ENCODE measurements at places on chromosomes 7 and 10.

- DNase-seq, result no peak
Observed at GRCh38 chr10:1398626-1399410, 338.5 kb downstream of the ADARB2 start.

- no peak for DNase-seq
Observed at GRCh38 chr10:103610083-103610472, 116.6 kb downstream of the NEURL1 start.

DNA sequence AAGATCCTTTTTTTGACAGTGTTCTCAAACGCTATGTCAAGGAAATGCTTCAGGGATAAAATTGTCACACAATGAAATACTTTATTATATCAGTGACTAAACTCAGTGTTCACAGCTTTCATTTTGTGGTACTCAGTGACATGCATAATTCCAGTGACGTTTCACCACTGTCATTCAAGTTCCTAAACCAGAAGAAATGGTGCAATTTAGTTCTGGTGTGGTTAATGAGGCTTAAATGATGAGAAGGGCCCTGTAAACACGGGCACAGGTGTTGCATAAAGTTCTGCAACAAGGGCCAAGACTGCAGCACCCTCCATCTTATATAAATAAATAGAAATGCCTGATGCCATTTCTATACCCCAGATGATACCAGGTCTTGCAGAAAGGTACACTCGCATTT lies 1247.1 kb downstream of the GATA3 start:
- DNase-seq, result no peak

GRCh38 chr7:127792528-127793342 lies 140.7 kb downstream of the SND1 start:
- DNase-seq, result no peak

DNA sequence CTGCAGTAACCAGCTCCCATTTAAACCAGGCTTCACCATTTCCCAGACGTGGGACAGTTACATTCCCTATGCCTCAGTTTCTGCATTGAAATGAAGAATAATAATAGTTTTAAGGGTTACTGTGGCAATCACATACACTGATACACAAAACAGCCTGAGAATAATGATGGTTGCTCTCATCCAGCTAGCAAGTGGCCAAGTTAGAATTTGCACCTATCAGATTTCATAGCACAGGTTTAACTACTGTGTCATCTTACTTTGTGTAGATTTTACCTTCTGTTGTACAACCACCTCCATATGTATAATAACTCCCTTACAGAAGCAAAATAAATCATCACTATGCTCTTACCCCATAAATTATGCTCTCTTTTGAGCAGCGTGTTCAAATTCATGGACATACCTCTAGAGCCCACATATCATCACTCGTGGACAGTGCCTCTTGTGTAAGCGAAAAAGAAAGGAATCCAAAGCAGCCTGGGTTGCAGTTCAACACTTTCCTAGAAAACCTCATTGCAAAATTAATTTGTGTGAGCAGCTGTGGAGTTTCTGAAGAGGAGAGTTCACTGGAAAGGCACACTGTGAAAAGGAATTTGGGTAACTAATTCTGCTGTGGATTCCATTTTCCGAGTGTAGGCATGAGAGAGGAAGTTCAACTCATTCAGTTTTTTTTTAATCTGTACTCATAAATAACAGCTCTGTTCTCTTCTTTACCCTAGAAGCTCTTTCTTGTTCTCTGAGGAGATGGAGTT lies 492.5 kb downstream of the ARL4A start:
- DNase-seq, result no peak

DNA sequence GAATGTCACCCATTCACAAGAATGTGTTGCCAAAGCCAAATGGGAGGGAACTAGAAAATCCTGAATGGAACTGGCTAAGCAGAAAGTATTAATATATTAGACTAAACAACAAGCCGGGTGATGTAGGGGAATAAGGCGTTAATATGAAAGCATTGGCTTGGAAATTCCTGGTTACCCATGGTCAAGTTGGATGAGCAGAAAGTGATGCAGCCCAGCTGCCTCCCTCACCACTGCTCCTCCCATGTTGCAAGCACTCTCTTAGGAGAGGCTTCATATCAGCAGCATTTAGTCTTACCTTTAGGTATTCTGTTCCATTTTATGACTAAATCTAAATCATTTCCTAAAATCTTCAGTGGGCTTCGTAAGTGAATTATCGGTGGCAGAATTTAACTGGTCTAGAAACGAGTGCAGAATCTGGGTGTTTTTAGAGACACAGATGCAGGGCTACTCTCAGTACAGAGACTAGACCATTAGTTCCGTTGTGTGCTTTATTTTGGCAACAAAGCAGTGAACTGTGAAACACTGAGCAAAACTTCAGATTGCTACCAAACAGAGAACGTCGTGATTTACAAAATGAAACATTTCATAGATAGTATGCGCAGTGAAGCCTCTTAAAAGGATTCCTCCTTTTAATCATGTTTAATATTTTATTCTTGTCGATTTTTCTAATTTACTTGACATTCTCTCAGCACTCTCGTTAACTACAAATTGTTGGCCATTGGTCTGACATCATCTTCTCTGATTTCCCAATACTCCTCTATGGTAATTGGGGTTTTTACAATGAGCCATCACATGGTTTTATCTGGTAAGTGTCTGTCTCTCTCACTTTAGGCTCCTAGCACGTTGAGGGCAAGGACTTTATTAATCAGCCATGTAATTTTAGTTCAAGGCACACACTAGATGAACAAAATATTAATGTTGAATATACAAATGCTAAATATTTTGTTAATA lies 22.0 kb upstream of the HGF start:
- DNase-seq, result no peak

DNA sequence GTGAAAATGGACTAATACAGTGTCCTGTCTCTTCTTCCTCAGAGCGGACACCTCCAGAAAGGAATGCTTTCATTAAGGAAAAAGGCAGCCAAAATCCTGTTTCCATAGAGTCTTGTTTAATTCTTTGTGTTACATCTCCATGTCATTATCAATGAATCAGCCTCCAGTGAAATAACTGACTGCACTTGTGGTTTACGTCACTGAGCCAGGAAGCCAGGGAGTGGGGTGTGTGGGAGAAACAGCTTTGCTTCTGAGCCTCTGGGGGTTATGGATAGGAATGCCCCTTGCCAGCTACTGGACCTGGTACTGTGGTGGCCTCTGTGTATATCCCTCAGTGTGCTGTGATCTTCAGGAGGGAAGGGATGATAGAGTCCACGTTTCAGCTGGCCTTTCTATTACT lies 416.8 kb downstream of the GALNT17 start:
- no peak for DNase-seq

DNA sequence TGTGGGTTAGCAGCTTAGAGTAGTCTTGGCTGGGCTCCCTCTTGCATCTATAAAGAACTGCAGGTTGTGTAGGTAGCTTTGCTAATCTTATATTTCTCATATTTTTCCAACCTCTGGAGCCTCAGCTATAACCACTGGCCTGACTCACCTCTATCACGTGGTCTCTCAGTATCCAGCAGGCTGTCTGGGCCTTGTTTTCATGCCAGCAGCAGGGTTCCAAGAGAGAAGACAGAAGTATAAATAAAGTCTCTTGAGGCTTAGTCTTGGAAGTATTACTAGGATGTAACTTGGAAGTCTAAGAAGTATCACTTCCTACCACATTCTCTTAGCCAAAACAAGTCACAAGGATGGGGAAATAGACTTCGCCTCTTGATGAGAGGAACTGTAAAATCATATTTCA lies 73.3 kb downstream of the WIPF3 start:
- no peak for DNase-seq

- DNase-seq, result no peak
Observed at GRCh38 chr7:124764051-124764846, 1.3 kb downstream of the GPR37 start.

DNA sequence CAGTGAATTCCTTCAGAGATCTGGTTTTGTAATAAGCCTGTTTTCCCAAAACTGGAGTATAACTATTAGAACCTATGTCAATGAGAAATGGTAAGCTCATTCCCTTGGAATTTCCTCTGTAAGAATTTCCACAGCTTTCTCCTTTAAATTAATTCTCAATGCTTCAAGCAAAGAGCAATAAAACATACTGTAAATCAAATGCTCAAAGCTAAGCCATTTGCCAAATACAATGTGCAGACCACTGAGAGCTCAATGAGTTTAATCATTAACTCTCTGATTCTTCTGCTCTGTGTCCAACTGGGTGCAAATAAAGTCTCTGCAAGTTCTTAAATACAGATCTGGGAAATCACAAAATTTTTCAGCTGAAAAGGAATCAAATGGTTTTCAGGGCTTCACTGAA lies 227.6 kb upstream of the IMMP2L start:
- DNase-seq, result no peak

DNA sequence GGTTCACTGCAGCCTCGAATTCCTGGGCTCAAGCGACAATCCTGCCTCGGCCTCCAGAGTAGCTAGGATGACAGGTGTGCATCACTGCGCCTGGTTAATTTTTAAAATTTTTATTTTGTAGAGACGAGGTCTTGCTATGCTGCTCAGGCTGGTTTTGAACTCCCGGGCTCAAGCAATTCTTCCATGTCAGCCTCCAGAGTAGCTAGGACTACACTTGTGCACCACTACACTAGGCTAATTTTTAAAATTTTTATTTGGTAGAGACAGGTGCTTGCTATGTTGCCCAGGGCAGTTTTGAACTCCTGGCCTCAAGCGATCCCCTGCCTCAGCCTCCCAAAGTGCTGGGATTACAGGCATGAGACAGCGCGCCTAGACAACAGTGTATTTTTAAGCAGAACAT lies 120.5 kb downstream of the SVIL start:
- no peak for DNase-seq
